ENCODE measurements at places on chromosomes 4 and X.

DNA sequence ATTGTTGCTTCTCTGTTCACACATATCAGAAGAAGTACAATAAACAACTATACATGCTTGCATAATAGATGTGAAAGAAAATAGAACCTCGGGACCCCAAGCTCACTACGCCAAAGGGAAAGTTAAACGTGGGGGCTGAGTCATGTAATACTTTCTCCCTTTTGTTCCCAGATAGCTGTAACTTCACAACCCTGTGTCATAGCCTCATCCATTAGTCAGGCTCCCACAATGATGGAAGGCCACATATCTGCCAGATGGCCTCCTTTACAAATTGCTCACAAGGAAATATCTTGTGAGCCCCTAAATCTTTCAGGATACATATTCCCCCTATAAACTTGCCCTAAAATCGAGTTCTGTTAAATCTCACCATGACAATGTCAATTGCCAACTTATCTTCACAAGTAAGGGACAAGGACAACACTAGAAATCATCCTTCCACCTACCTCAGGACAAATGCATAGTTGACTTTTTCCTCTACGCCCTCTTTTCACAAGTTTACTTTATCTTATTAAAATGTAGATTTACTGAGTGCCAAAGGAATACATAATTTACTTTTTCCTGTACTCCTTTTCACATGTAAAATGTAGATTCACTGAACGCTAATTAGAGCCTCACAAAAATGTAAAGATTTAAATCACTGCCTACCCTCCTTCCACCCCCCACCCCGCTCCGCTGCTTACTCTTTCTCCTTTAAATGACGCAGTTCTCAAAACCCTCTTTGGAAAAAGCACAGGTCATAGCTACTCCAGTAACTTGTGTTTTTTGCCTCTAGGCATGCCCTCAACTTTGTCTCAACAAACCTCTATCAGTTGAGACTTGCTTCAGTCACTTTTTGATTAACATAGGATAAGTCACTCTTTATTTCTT is 477.1 kb downstream of the DTHD1 start:
- peak; percentile 75 for DNase-seq

GRCh38 chr4:15706646-15707362 is 3.9 kb downstream of the BST1 start:
- no peak for DNase-seq

DNA sequence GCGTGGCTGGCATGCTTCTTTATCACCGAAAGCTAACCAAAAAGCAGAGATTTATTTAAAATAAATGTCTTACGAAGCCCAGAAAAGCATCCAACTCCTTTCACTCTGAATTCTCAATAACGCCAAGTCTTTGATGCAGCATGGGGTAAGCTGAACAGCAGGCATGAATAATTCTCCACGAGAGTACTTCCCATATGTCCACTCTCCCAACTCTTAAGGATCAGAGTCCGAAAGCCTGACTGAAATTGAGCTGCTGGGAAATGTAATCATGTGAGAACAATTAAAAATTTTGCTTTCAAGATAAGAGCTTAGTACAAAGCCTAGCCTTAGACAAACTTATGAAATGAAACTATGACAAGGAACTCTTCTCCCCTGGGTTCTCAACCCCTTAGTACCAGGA is 7.5 kb upstream of the SLC39A8 start:
- no peak for DNase-seq

DNA sequence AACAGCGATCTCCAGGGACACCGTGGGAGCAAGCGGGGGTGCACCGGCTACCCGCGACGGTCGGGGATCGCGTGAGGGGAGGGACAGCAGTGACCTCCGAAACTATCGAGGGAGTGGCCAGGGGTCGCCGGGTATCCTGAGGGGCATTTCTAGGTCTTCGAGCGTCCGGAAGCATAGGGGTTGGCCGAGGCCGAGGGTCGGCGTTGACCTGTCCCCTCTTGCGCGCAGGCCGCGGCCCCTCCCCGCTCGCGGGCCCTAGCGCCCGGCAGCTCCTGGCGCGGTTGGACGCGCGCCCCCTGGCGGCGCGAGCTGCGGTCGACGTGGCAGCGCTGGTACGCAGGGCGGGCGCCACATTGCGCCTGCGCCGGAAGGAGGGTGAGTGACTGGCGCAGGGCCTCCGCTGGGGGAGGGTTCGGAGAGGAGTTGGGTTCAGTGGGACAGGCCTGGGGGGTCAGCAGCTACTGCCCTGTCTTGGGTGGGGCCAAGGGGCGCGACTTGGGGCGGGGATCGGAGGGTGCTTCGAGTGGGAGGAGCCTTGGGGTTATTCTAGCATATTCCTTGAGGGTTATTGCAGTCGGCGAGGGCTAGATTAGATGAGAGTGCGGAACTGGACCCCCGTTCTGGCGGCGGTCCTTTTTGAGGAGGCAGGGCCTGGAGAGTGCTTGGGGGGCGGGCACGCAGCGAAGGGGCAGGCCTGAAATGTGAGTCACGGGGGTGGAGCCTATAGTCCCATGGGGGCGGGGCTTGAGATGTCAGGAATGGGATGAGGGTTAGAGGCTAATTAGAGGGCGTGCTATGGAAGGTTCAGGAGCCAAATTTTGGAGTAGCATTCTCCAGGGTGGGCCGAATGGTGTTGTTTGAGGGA is 1.2 kb downstream of the MAGIX start:
- DNase-seq = peak; percentile 98
